CD4-positive, alpha-beta T cell treated with Interferon alpha-2 for 1 hour (primary cell): ENCODE measurements at places on chromosomes 6 and 20.

GRCh38 chr20:60224914-60225313, 266.7 kb downstream of the CDH26 start:
- DNase-seq, result no peak

DNA sequence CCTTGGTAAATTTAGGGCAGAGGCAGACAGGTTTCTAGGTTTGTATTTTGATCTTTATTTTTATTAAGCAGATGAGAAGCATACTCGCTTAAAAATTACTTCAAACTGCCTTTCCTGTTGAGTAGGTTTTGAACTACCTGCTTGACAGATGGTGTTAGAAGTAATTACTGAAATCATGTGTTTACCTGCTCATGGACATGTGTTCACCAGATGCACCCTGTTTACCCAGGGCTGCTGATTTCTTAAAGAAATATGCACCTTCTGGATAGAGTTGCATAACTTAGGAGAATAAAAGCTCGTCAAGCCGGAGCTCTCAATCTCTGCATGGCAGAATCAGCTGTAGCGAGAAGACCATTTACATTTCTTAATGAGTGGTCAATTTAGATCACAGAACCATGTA, 165.1 kb downstream of the CDKAL1 start:
- no peak for DNase-seq

GRCh38 chr6:100289285-100289684, 175.4 kb downstream of the SIM1 start:
- no peak for DNase-seq

- no peak for DNase-seq
Observed at GRCh38 chr20:62719250-62719935, 10.8 kb downstream of the NTSR1 start.

DNA sequence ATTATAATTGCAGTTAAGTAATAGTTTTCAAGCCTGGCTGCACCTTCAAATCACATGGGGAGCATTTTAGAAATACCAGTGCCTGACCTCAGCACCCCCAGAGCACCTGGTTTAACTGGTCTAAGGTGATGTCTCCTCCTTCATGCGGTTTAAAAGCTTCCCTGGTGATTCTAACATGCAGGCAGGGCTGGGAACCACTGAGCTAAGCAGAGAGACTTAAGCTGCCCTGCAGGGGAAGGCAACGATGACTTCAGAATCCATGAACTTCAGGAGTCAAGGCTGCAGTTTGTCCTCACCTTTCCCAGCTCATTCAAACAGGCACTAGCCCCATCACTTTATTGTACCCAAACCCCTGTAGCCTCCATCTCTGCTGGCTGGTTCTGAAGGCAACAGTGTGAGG, 6.1 kb upstream of the DTNBP1 start:
- DNase-seq, result no peak
